ENCODE measurements at places on chromosomes 2 and 18.

- DNase-seq: no peak
Observed at GRCh38 chr2:206984206-206984605, 44.9 kb downstream of the CPO start.

- no peak for DNase-seq
Observed at GRCh38 chr18:11857177-11857887, 6.1 kb downstream of the CHMP1B start.

- DNase-seq: no peak
Observed at GRCh38 chr2:191597186-191597751, 80.7 kb upstream of the NABP1 start.

- DNase-seq: no peak
Observed at GRCh38 chr18:23170137-23170536, 34.9 kb downstream of the CABLES1 start.

DNA sequence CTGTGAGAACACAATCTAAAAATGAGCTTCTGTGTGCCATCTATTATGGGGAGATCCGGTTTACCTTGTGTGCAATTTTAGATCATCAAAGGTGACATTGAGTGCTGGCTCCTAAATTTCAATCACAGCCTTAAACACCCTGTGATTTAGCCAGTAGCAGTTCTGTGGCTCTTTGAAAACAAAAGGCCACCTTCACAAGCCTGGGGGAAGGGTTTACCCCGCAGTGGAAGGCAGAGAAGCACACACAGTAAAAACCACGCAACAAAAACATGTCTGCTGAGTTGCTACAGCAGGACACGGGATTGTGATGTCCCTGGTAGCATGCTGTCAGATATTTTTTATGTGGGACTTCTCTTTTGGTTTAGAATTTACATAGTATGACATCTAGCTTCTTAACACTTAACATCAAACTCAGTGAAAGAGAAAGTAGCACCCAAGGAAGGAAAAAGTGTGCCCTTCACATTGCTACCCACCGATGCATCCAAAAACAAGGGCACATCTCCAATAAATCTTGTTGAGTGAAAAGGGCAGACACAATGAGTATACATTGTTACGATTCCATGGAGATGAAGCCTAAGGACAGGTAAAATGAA is 56.1 kb upstream of the RNF152 start:
- DNase-seq: no peak

All from NCI-H1694 (cell line).